ENCODE measurements at places on chromosomes 5 and 9.

DNA sequence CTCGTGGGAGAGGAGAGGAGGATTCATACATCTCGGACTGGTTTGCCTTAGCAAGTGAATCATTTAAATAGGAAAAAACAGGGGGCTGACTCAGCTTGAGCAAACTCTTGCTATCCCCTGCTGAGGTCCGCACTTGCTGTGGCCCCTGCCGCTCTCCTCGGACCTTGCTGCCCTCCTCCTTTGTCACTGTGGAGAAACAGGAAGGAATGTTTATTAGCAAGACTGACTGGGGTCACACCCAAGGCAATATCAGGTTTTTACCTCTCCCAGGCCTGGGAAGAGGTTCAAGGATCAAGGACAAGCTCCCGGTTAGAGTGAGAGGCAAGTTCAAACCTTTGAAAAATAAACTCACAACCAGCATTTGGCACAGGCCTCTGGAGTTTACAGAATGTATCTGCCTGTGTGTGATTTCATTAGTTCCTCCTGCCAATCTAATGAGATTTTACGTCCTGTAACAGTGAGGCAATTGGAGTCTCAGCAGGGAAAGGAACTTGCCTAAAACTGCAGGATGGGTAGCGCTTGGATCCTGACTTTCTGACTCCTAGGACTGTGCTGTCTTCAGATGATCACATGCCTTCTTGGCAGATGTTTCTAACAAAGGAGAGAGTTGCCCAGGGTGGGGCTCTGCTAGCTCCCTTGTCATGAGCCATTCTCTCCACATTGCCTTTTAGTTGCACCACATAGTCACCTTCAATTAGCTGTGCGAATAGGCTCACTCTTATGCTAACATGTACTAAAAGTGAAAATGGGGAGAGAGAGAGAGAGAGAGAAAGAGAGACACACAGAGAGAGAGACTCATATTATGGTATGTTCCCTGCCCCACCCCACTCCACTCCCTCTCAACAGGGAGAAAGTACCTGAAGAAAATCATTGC is 108.6 kb upstream of the CDKN2B start:
- no peak for DNase-seq

DNA sequence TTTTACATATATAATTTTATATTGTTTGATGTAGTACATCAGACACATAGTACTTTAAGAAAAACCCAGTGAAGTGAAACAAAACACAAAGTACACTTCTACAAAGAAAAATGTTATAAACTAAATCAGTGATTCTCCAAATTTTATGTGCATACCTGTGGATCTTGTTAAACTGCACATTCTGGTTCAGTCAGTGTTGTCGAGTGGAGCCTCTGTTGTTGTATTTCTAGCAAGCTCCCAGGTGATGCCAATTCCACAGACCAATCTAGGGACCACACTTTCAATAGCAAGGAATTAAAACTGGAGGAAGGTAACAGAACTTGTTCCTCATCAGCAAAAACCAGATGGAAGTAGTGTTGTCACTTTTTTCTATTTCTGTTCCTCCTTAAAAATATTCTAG is 183.8 kb upstream of the CD180 start:
- DNase-seq, result no peak

DNA sequence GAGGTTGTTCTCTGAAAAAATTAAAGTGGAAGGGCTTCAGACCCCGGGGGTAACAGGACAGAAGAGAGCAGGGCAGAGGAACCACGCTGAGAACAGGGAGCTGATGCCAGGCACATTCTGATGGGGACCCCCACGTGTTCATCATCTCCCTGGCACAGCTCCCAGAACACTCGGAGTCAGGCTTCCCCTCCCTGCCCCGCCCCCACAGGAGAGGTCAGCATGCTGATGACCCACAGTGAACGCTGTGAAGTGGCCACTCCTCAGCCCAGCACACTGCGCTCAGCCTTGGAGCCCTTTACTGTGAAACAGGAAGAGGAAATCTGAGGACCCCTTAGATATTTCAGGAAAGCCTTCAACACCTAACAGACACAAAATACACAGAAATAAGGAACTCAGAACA is 16.4 kb downstream of the RETREG1 start:
- no peak for DNase-seq

GRCh38 chr9:107712390-107712789 is 222.8 kb upstream of the KLF4 start:
- no peak for DNase-seq

GRCh38 chr5:157339409-157339808 is 73.5 kb downstream of the CYFIP2 start:
- no peak for DNase-seq

GRCh38 chr9:107707428-107707837 is 217.9 kb upstream of the KLF4 start:
- DNase-seq, result no peak

DNA sequence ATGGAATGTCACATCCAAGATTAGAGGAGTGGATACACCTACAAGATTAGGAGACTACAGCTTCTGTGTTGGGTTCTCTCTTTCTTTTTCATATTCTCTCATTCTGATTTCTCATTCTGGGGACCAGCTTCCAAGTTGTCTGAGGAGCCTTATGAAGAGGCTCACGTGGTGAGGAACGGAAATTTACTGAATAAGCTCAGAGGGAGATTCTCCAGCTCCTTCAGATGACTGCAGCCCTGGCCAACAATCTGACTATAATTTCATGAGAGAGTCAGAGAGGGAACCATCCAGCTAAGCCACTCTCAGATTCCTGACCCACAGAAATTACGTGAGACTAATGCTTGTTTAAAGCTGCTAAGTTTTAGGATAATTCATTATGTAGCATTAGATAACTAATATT is 27.1 kb upstream of the TENT2 start:
- no peak for DNase-seq

DNA sequence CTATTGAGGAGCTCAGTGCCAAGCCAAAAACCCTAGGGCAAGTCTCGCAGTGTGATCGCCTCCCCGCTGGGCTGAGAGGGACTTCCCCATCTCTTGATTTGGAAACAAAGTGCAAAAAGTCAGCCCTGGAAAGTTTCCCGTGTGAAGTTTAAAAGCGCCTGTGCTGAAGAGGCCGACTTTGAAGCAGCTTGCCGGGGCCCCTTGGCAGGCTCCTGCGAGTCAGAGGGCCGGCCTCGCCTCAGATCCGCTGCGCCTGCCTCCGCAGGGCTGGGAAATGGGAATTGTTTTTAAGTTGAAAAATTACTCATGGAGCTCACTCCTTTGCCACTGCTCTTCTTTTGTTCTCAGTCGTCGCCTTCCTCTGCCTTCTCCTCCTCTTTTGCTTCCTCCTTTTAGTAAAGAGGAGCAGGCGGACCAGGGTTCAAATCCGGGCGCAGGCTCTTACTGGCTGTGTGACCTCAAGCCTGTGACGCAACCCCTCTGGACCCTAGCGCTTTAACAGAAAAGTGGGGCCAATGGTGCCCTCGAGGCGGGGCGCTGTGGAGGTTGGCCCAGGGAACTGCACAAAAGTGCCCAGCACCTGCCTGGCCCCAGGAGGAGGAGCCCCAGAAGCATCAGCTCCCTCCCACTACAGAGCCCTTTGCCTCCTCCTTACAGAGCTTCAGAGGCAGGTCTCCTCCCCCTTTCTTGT is 14.7 kb upstream of the LHX2 start:
- no peak for DNase-seq

- DNase-seq, result no peak
Measured at GRCh38 chr9:134307674-134308638, 18.3 kb upstream of the RXRA start.

DNA sequence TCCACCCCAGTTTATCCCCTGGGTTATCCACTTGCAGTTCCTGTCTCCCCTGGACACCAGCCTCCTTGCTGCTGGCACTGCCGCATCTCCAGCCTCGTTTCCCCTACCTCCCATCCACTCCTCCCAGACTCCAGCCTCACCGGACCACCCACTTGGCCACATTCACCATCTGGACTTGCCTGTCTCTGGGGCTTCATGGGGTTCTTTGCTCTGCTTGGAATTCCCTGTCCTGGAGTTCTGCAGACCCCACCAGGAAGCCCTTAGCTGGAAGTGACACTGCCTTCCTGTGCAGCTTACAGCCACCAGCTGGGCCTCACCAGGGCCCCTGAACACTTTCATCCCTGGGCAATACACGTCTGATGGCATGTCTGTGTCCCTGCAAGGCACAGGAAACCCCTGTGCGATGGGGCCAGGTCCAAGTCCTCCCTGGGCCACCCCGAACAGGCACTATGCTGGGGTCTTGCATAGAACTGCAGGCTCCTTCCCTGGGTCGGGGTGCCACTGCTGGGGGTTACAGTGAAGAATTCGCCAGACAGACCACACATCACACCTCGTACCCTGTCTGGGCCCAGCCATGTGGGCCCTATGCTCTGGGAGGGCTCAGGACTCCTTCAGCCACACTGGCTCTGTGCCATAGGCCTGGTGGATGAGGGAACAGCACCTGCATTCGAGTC is 3.0 kb downstream of the FLT4 start:
- DNase-seq, result no peak

DNA sequence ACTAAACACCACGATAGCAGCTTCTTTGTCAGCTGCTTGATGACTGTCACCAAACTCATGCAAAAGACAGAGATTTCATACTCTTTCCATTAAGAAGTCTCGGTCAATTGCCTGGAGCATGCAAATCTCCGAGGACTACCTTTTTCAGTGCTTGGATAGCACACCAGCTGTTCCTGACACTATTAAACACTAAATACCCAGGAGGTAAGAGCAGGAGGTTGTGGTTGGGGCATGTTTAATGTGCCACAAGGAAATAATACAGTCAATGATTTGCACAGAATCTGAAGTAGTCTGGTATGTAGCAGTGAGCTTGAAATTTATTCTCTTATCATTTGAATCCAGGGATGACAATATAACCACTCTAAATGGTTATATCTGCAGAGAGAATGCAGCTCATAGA is 996.2 kb downstream of the CDH12 start:
- no peak for DNase-seq

DNA sequence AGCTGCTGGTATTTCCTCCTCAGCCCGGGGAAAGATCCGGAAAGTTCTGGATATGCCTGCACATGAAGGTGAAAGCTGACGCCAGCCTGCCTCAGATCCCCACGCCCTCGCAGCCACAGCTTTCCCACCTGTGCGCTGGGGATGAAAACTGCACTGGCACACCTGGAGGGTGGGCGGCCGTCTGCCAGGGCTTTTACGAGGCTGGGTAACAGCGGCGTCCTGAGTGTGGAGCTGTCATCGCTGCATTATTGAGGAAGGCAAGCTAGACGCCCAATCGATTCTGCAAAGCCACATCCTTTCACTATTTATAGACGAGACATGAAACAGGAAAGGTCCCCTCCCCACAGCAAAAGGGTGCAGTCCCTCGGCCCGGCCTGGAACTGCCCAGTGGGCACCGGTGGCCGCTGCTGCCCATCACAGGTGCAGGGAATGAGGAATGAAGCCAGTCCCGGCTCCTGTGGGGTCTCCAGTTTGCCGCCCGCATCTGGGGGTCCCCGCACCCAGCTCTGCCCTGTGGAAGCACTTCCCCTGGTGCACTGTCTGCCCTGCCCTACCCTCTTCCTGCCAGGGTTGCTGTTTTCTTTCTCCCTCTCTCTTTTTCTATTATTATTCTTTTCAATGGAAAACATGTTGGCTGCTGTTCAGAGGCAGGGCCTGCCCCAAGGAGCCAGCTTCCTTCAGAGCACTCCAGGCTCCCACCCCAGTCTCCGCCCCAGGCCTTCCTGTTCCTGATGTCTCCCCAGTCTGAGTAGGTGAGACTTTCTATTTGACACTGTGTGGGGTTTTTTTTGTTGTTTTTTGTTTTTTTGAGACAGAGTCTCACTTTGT is 7.0 kb downstream of the NOTCH1 start:
- DNase-seq, result no peak

GRCh38 chr5:37771731-37772130 is 68.1 kb downstream of the GDNF start:
- DNase-seq, result no peak

- DNase-seq, result no peak
Measured at GRCh38 chr5:36041537-36041845, 25.2 kb downstream of the UGT3A2 start.

- no peak for DNase-seq
Measured at GRCh38 chr9:2461892-2462291, 159.7 kb upstream of the VLDLR start.

DNA sequence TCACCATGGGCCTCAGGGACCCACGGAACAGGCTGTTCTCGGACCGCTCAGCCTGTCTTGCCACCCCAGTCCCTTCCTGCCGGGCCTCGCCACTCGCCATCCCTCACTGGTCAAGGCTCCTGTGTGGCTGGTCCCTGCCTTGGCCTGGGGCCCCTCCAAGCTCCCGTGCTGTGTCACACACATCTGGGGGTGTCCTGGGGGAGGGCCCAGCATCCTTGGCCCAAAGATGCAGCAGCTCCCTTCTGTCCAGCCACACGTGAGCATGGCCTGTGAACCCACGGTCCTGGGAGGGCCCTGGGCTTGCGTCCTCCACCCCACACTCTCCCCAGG is 425 bp upstream of the EGFL7 start:
- no peak for DNase-seq

GRCh38 chr5:150159741-150160179 is 4.1 kb upstream of the PDGFRB start:
- no peak for DNase-seq

- no peak for DNase-seq
Measured at GRCh38 chr5:36982146-36982545, 105.6 kb downstream of the NIPBL start.

DNA sequence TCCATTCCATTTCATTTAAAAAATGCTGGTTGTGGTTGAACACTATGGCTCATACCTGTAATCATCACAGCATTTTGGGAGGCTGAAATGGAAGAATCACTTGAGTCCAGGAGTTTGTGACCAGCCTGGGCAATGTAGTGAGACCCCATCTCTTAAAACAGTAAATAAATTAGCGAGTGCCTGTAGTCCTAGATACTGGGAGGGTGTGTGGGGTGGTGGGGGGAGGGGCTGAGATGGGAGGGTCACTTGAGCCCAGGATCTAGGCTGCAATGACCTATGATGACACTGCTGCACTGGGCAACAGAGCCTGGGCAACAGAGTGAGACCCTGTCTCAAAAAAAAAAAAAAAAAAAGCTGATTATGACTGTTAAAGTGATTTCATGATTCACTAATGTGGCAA is 29.1 kb downstream of the DDX46 start:
- no peak for DNase-seq
